ENCODE measurements at places on chromosomes 5 and 9.
A peak's percentile ranks its signal among the peaks of the same experiment; 100 is the strongest.

- no peak for DNase-seq
Measured at GRCh38 chr9:96318921-96319565, 17.1 kb upstream of the HSD17B3 start.

- no peak for DNase-seq
Measured at GRCh38 chr9:112034216-112034611, 137.6 kb downstream of the UGCG start.

DNA sequence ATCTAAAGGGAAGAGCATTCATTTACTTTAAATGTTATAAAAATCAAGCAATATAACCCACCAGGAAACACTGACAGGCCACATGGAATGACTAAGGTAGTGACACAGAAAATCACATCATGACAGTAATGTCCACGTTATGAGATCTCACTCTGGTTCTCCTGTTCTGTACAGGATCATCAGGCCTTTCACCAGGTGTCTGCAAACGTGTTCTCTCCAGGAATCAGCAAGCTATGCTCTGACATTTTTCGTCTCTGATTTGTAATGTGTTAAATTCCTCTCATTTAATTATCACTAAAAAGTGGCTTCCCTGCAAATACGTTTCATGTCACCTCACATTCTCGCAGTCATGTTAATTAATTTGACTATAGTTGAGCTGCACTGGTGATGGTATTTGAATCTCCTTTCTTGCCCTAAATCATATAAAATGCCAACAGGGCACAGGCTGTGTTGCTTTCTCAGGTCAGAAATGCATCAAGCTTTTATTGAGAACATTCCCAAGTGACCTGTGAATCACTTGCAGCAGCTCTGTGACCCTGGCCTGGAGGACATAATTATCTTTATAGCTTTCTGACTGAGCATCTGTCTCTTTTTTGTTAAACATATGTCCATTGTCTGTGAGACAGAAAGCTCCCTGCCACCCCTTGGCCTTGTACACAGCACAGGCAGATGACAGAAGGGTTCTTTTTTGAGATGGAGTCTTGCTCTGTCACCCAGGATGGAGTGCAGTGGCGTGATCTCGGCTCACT is 196.2 kb downstream of the DIRAS2 start:
- no peak for DNase-seq

DNA sequence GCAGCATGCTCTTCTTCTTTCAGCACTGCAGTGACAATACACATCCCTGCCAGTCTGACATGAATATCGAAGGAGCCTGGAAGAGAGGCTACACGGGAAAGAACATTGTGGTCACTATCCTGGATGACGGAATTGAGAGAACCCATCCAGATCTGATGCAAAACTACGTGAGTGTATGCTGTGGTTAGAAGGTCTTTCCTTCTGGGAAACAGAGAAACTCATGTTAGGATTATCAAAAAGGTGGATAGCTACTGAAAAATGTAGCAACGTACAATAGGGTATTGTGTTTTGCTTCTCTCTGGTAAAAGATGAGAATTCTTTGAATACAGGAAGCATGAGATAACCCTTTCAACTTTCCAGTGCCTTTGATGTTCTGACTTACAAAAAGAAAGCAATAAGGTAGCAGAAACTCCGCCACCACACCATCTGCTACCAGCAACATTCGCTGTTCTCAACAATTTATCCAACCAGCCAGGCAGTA is 133.3 kb downstream of the PCSK5 start:
- no peak for DNase-seq

GRCh38 chr9:18849890-18850677 is 182.9 kb downstream of the SAXO1 start:
- no peak for DNase-seq

- no peak for DNase-seq
Measured at GRCh38 chr9:30078195-30078594, 2306.2 kb upstream of the ACO1 start.

GRCh38 chr5:111169269-111169668 is 54.9 kb upstream of the CAMK4 start:
- no peak for DNase-seq

DNA sequence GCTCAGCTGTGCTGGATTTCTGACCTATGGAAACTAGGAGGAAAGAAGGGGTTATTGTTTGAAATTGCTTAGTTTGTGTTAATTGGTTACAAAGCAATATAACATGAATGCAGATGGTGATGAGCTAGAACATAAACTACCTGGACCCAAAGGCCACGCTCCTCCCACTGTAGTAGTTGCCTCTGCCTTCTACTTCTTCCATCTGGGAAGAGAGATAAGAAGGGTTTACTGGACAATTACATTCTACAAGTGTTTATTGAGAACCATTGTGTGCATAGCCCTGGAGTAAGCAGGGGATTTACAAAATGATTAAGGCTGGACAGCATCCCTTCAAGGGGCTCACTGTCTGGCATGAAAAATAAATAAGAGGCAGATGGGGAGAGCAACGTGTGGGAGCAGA is 355.3 kb upstream of the TRPC7 start:
- DNase-seq, result no peak

- no peak for DNase-seq
Measured at GRCh38 chr5:170220191-170220590, 12.6 kb upstream of the C5orf58 start.

DNA sequence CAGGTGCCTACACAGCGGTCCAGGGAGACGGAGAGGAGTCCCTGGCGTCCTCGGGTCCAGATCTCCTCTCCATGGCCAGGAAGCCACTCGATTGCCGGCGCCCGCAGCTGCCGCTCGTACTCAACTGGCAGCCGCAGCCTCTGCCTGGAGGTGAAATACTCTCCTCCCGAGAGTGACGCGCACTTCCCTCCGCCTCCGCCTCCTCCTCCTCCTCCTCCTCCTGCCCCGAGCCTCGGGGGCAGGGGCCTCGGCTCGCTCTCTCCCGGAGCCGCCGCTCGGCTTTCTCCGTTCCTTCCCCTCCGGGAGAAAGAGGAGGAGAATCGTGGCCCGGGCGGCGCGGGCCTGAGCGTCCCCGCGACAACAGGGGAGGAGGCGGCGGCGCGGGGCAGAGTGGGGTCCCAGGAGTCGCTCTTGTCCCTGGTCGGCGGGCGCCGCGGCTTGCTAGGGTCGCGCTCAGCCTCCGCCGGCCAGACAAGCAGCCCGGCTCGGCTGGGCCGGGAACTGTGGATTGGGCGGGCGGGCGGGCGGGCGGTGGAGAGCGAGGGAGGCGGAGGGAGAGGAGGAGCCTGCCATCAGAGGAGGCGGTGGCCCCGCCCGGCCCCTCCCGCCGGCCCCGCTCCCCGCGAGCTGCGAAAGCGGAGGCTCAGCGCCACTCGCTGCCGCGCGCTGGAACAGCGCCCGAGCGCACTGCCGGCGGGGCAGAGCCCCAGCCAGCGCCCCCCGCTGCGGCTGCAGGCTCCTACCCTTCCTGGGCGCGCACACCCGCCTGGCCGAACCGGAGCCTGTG is at the start of gene CEMIP2:
TSS of gene CEMIP2 (minus strand) at position 126 of the 787 bp plus-strand sequence. CDS start 18,140 bp downstream, outside the sequence.
- DNase-seq, result peak; percentile 84

- no peak for DNase-seq
Measured at GRCh38 chr9:135857371-135857786, 50.0 kb downstream of the CAMSAP1 start.

GRCh38 chr9:75664597-75664996 is 225.9 kb upstream of the PCSK5 start:
- no peak for DNase-seq

GRCh38 chr5:1763548-1763911 is 36.1 kb downstream of the MRPL36 start:
- DNase-seq, result peak; percentile 18

- DNase-seq, result no peak
Measured at GRCh38 chr5:78603636-78604175, 44.9 kb downstream of the LHFPL2 start.

DNA sequence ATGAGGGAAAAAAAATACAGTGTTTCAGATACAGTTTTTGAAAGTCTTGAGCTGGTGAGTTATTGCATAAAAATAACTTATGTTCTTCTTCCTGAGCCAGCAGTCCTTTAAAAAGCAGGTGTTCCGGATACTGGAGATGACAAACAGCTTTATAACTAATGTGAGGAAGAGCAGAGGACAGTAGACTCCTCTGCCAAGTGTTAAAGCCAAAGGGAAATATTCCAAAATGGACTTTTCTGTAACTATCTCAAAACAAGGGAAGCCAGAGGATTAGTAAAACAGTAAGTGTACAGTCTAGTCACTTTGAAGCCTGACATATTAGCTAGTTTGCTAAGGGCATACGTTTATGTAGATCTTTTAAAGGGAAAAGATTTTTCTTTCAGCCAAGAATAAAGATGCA is 11.0 kb upstream of the SNCAIP start:
- no peak for DNase-seq

- DNase-seq, result no peak
Measured at GRCh38 chr9:114386886-114387679, 699 bp downstream of the AKNA start.

DNA sequence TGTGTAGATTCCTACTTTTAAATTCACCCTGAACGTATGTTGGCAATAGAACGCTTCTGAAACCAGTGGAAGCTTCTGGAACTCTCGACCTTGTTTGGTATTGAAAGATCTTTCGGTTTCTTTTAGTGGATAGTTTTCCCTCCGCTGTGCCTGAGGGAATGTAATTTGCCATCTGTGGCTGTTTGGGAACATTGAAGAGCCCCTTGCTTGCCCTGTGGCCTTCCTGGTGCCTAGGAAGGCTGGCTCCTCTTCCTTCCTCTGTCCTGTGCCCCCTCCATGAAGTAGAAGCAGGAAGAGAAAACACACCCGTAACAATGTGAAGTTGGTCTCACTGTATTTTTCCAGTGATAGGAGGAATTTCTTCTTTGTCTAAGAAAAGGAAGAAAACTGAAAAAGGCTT is 274.3 kb downstream of the AOPEP start:
- no peak for DNase-seq

- DNase-seq, result no peak
Measured at GRCh38 chr5:106094204-106094607, 1576.5 kb downstream of the EFNA5 start.

GRCh38 chr5:149956685-149957084 is 3.9 kb upstream of the SLC26A2 start:
- no peak for DNase-seq

- no peak for DNase-seq
Measured at GRCh38 chr5:98401656-98402055, 371.8 kb upstream of the RGMB start.

DNA sequence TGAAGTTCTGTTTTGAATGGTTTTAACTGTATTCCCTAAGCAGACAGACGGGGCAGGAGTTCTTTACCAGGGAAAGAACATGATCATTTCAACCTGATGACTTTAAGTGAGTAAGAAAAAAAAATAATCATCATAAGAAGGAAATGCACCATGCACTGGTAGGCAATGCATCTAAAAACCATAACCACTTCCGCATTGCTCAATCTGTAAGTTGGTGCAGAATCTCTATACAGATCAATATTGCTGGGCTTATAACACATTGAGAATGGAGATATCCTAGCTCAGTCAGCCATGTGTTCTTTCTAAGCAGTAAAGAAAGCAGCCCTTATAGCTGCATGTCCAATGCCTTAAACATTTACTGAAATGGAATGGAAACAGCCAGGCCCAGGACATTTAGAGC is 407.1 kb upstream of the DMAC1 start:
- no peak for DNase-seq

DNA sequence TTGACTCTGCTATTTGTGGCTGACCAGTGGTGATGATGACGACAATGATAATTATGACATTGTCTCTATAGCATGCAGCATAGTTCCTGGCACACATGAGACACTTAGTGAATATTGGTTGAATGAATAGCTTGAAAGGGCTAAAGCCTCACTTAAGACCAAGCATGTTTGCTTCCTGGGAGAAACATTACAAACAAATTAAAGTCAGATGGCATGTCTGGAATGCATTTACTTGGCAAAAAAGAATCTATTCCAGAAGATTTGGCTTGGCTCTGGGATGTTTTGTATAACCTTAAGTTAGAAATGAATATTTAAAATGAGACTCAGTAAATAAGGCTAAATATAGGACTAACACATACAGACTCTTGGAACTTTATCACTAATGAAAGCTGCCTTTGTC is 21.6 kb downstream of the GAS1 start:
- no peak for DNase-seq

DNA sequence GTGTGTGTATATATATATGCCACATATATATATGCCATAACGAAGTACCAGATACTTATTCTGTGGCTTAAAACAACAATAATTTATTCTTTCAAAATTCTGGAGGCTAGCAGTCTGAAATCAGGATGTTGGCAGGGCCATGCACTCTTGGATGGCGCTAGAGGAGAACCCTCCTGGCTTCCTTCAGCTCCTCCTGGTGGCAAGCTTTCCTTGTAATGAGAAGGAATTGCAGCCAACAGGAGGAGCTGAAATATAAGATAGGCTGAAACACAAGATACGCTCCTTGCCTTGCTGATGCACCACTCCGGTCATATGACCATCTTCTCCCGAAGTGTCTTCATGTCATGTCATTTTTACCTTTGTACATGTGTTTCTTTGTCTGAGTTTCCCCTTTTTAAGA is 368.1 kb upstream of the CTNND2 start:
- DNase-seq, result no peak

DNA sequence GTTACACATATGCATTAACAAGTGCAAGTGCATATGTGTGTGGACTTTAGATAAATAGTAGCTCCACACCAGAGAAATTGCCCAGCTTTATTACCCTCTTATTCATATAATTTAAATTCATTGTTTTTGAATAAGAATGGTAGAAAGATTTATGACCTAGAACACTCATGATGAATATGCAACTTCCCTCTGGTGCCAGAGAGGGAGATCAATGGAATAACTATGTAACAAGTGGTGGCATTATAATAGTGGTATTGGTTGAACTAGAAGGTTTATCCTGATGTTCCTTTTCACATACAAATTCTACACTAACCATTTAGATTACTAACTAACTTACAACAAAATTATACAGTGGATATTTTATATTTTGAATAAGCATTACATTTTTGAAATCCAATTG is 607.4 kb downstream of the CDH12 start:
- DNase-seq, result no peak

GRCh38 chr5:31889001-31889561 is 250.2 kb downstream of the PDZD2 start:
- DNase-seq, result no peak

DNA sequence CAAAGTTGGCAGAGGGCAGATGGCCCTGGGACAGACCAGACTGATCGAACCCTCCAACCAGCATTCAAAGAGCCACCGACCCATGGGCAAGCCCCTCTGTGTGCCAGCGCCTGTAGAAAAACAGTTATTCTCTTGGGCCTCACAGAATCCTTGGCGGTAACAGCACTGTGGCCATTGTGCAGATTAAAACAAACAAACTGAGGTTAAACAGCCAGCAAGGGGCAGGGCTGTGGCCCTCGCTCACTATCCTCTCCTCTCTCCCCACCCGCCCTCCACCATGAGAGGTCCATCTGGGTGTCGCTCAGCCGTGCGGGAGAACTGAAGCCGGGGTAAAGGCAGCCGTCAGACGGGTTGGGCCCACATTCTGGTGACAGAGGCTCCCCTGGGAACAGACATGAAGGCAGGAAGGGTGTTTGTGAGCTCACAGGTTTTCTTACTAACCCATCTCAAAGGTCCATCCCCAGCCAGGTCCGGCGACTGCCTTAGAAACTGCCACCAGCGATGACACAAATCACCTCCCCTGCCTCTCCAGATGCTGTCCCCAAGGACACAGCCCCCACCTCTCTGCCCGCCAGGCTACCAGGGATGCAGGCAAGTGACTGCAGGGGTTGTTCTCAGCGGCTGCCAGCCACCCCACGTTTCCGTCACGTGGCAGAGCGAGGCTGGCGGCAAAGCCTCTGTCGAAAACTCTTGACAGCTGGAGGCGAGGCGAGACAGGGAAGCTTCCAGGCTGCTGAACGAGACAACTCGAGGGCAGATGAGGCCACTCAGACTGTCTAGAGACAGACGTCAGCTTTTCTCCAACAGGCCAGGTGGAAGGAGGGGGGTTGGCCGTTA is 75.8 kb upstream of the SARDH start:
- DNase-seq, result no peak

- DNase-seq, result no peak
Measured at GRCh38 chr9:16125629-16126028, 572.8 kb downstream of the CCDC171 start.

GRCh38 chr9:129414377-129414992 is 206.4 kb downstream of the C9orf50 start:
- peak; percentile 81 for DNase-seq

Measured in neuronal stem cell (in vitro differentiated cells).